ENCODE measurements at places on chromosomes 3 and 15.

DNA sequence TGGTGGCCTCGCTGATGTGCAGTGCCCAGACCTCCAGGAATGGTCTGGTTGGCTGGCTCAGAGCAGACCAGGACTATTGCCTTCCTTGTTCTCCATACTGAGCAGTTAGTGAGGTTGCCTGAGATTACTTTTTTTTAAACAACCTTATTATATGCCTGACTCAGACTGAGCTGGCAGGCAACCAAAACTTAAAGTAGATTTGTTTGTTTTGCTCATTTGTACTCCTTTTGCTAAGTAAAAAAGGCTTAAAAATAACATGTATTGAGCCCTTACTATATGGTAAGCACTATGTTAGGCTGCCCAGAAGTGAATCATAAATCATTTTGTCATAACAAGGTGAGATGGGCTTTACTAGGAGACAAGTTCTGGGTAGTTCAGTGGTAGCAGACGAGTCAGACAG lies 92.4 kb downstream of the GHSR start:
- DNase-seq, result no peak

GRCh38 chr15:76193934-76194333 lies 117.3 kb downstream of the ETFA start:
- DNase-seq, result no peak

- no peak for DNase-seq
These were observed 11.9 kb upstream of the ROBO2 start for GRCh38 chr3:77028005-77028404.

GRCh38 chr3:134471521-134472193 lies 14.1 kb downstream of the ANAPC13 start:
- no peak for DNase-seq

DNA sequence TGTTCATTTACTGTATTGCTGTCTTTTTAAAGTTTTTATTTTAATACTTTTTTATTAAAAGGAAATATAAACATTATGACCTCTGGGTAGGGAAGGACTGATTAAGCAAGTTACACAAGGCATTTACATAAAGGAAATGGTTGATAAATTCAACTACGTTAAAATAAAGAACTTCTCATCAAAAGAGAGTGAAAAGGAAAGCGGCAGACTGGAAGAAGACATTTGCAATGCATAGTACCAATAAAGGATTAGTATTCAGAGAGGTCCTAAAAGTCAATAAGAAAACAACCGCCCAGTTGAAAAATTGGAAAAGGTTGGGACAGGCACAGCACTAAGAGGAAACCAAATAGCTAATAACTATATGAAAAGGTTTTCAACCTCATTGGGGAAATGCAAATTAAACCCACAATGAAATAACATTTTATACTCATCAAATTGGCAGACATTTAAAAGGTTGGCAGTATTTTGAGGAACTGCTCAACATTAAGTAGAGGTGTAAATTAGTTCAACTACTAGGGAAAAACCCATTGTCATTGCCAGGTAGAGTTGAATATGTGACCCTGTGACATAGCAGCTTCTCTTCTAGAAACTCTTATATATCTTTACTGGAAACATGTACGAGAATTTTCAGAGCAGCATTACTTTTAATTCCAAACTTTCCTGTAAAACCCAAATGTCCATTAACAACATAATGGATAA lies 9.5 kb downstream of the PDE8A start:
- DNase-seq, result no peak

DNA sequence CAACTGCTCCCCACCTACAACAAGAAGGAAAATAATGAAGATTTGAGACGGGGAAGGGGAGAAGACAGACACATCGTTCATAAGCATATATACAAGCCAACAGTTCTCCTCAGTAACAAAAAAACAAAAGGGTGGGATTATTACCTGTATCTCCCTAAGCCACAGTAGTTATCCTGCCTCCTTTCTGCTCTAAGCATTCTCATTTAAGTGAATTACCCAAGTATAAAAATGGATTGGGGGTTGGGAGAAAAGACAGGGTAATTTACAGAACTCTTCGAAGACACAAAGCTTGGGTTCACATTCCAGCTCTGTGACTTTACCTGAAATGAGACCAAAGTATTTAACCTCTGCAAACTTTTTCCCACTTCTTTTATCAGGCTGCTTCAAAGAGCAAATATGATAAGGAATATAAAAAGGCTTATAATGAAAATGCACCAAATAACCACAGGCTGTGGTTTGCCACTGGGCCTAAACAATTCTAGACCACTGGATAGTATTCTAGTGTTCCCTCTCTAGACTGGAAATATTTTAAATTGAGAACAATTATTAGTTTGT lies 64.4 kb downstream of the UACA start:
- DNase-seq, result no peak

GRCh38 chr15:78082743-78083110 lies 5.2 kb upstream of the TBC1D2B start:
- DNase-seq, result no peak

DNA sequence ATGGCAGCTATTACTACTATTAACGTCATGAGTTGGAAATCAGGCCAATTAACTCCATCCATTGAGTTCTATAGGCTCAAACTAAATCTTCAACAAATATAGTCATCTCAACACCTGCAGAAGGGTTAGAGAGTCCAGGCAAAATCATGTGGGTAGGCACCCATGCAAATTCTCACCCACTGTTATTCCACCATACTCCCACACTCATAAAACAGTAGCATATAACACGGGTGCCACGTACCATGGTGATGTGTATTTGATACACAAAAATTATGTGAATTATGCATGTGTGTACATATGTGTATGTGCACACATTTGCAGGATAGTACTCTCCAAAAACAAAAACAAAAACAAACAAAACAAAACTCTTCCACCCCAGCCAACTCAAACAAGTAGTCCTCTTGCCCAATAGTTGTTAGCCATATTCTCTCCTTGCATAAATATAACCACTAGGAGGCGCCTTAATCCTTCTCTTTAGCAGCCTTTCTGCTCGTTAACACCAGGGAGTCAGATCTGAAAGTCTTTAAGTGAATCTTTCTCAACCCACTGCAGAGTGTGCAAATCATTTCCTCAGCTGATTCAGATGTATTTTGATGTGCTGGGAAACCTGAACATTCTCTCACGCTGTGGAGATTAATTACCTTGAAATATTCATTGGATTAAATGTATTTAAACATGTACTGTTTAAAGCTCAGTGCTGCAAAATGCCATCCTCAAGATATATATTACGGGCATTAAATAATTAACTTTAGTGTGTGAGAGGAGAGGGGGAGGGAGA lies 38.0 kb upstream of the COPB2 start:
- no peak for DNase-seq

- DNase-seq, result no peak
These were observed 10.0 kb upstream of the DNAAF4 start for GRCh38 chr15:55518009-55518408.

GRCh38 chr15:38002883-38003477 lies 68.5 kb downstream of the TMCO5A start:
- no peak for DNase-seq

- DNase-seq, result no peak
These were observed 11.8 kb upstream of the SLC6A11 start for GRCh38 chr3:10804183-10804648.

- DNase-seq, result no peak
These were observed 224.8 kb upstream of the HES1 start for GRCh38 chr3:193910886-193911738.

GRCh38 chr3:184470551-184470950 lies 90.7 kb downstream of the CHRD start:
- DNase-seq, result no peak

GRCh38 chr3:194688946-194689345 lies 3.3 kb downstream of the FAM43A start:
- DNase-seq, result no peak

DNA sequence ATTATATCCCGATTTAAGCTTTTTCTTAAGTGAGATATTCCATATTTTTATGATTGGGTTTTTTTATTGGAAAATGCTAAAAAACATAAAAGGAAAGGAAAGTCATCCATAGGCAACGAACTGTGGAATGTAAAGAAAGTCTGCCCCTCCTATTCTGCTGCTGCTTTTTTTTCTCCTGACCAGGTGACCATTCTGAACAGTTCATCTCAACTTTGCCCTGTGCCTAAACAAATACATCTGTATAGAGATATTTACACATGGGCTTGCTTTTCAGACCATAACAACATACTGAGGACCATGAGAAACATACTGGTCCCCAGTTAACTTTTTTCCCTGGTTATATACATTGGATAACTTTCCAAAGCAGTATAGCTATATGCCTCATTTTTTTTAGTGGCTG lies 18.9 kb upstream of the MLF1 start:
- no peak for DNase-seq

DNA sequence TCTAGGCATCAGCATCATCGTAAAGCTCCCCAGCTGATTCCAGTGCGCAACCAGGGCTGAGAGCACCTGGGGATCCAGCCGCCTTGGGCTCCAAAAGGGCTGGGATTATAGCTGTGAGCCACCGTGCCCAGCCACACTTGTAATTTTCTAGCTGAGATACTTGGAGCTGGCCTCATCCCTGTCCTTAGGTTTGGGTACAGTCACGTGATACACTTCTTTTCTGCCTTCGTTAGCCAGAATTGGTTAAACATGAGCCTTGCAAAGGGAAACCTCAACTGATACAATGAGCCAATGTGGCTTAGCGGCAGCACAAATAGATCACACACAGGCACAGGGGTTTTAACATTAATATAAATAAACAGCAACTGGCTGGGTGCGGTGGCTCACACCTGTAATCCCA lies 69.8 kb upstream of the GCNT3 start:
- DNase-seq, result no peak

GRCh38 chr15:65598468-65598867 lies 12.5 kb downstream of the INTS14 start:
- no peak for DNase-seq

GRCh38 chr15:45112591-45113379 lies 1.2 kb downstream of the DUOX2 start:
- DNase-seq, result no peak

DNA sequence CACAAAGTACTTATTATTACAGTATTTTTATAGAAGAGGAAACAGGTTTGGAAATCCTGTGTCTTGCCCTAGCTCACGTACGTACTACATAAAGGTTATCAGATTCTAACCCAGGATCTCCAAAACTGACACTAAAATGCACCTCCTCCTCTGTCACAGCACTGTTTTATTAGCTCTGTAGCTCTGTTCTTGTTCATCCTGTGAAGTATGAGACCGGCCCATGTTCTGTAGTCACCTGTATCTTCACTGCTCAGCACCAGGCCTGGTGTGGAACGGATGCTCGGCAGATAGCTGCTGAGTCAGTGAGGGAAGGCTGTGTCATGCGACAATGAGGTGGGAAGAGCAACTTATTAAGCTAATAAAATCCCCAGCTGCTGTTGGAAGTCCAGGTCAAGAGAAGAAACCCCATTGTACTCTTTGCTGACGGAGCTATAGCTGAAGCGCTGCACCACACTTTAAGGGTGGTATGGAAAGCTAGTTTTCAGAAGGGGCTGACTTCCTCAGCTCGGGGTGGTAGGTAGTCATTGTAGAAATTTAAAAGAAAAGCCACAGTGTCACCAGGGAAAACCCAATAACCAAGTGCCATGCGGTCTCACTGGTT lies 22.8 kb downstream of the BCL2A1 start:
- DNase-seq, result no peak

GRCh38 chr3:123499322-123499721 lies 50.4 kb upstream of the ADCY5 start:
- DNase-seq, result no peak

DNA sequence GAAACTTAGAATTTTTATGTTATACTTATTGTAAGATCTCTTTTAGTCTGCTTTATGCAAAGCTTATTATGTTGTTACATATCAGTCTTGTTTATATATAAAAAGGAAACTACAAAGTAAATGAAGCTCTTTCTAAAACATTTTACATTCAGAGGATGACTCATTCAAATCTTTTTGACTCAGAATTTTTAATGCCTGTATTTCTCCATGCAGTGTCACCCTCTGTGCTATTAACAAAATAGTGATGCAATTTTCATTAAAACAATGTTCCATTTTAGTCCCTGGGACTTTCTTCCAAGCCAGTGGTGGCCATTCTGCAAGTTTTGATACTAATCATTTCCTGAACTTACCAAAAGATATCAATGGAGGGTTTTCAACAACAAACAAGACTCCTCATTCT lies 216.1 kb downstream of the NAALADL2 start:
- no peak for DNase-seq

DNA sequence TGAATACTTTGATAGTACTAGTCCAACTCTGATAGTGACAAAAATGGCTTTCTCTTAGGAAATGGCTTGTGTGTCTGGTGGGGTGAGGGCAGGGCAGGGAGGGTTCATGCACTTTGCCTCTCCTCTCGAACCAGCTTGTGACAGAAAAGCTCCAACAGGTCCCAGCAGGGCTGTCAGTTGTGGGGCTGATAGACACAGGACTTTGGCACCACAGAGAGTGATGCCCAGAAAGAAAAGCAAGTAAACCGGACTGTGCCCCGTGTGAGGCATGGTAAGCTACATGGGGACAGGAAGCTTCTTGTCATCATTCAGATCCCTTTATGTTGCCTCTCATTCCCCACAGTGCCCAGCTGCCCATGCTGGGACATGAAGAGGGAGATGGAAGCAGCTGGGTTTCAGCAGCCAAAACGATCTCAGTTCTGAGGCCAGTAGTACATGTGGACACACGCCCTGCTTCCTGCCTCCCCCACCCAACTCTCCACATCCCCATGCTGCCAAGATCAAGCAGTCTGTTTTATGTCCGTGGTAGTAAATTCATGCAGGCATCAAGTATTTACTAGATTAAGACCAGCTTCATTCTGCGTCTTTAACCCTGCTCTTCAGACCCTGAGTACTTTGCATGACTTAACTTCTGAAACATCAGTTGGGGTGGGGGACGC lies 29.7 kb upstream of the LIPC start:
- DNase-seq, result no peak

DNA sequence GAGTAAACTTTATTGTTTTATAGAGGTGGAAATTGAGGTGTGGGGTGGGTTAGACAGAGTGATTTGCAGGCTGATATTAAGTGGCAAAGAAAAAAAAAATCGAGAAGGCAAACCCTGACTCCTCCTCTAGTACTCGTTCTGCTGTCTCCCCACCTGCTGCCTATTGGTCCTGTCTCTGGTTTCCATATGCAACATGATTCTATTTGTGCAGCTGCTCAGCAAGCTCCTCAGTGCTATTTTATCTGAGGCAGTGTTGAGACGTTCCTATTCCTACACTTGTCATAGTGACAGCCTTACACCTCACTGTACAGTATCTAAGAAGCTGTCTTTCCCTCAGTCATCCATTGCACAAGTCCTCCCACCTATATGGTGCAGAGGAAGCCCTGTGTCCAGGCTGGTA lies 45.1 kb downstream of the RSL24D1 start:
- DNase-seq, result no peak

GRCh38 chr3:120419797-120420196 lies 31.0 kb downstream of the FSTL1 start:
- no peak for DNase-seq

DNA sequence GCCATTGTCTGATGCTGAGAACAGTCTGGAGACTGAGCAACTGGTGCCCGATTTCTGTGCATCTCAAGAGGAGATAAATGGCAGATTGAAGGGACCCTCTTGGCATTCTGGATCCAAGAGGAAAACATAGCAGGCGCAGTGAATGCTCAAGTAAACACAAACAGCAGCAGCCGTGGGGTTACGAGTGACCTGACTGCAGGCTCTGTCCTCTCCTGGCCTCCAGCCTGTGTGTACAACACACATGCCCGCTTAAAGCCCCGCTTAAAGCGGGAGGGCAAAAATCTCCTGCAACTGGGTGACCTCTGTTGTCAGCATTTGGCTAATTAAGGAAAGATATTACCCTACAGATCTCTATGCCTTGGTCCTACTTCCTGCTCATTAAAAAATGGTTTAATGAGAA lies 120.5 kb downstream of the GREM1 start:
- no peak for DNase-seq

GRCh38 chr3:12458901-12459300 lies 25.4 kb upstream of the TSEN2 start:
- DNase-seq, result no peak

- DNase-seq, result no peak
These were observed 2.1 kb downstream of the EPHB1 start for GRCh38 chr3:134797057-134797740.

Measured in effector CD4-positive, alpha-beta T cell (primary cell).